Type B pancreatic cell (in vitro differentiated cells): ENCODE measurements at places on chromosomes 16 and 17. TPM values are rescaled to one million over a fixed set of nuclear protein-coding genes. Genes with fewer than 3 reads are reported as not detected.

DNA sequence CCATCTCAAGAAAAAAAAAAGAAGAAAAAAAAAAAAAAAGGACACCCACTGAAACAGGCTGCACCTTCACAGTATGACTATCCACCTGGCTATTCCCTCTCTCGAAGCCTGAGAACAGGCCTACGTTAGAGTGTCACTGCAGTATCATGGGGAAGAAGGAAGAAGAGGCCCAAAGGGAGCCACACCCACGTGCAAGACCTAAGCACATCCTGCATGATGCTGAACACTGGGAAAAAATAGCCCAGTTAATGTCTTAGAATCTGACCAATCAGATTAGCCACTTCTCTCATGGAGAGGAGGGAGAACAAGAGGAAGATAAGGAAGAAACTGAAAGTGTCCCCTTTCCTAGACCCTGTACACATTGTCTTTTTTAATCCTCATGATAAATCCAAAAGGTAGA lies 19.5 kb upstream of the MED13 start:
- no peak for DNase-seq

DNA sequence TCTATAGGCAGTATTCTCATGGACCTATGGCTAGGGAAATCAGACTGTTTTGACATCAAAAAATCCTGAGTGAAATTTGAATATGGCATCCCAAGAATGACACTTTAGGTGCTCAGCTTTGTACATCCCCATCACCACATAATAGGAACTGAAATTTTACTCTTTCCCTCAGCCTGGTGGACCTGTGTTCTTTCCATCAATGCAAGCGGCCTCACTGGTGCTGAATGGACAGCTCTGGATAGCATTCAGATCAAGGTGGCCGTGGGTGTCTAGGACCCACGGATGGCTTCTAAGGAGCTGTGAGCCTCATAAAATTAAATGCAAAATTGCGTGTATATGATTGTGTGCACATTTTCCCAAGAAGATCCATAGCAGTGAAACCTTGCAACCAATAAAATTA lies 152.6 kb downstream of the MAP2K6 start:
- DNase-seq: no peak

GRCh38 chr17:60641810-60642220 lies 35.8 kb upstream of the BCAS3 start:
- DNase-seq: no peak

DNA sequence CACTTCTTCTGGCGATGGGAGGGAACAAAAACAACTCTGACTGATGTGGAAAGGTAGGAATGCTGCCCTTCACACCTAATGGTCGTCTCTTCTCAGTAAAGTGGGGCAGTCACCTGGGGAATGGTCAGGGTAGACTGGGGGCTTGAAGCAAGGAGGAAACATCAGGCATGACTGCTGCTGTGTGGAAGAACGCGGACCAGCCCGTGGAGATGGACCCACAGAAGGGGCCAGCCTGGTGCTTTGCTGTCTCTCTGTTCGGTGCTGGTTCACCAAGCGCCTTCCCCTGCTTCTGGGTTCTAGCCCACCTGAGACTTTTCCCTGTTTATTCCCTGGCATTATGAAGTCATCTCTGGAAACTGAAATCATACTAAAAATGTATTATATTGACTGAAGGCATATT lies 96.2 kb upstream of the DNAH17 start:
- no peak for DNase-seq

The GNGT2 gene
- total RNA-seq: 0.34 TPM in 1 of 2 replicates, not detected in the other

The SLFN11 gene
- total RNA-seq: 19.8 and 30.7 TPM in 2 replicates

GRCh38 chr17:61659437-61659836 lies 68.4 kb upstream of the NACA2 start:
- DNase-seq: no peak

The ZNF423 gene
- 6.1 and 72.6 TPM in 2 replicates for total RNA-seq

DNA sequence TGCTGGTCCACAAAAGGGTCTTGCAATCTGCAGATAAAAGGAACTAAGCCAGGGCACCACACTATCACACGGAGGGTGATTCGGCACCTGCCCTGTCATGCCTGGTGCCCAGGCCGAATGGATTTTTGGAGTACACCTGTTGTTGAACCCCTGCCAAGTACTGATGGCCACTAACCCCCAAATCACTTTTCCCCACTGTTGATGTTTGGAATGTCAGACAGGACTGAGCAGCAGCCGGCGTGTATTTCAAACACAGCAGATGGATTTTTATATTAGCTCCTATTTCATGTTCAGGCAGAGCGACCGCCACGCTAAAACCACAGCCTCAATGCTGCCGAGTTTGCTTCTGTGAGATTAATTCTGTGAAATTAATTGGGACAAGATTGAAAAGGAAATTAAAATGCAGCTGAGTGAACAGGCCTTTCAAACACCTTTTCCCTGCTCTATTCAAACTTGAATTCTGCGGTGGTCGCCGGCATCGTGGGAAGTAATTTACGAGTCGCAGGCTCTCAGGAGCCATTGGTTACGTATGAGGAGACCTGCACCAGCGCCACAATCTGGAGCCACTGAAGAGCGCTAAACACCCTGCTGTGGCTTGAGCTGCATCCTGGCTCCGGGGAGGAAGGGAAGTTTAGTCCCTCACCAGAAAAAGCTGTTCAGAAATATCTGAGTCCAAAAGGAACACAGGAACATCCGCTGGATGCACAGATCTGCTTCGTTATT lies 48.5 kb downstream of the SNX11 start:
- no peak for DNase-seq

The AKAP10 gene
- total RNA-seq: 30.3 and 31.3 TPM in 2 replicates

GRCh38 chr16:75244844-75245758 lies 6.3 kb downstream of the BCAR1 start:
- DNase-seq: no peak

The BLMH gene
- 28.3 and 58.2 TPM in 2 replicates for total RNA-seq

DNA sequence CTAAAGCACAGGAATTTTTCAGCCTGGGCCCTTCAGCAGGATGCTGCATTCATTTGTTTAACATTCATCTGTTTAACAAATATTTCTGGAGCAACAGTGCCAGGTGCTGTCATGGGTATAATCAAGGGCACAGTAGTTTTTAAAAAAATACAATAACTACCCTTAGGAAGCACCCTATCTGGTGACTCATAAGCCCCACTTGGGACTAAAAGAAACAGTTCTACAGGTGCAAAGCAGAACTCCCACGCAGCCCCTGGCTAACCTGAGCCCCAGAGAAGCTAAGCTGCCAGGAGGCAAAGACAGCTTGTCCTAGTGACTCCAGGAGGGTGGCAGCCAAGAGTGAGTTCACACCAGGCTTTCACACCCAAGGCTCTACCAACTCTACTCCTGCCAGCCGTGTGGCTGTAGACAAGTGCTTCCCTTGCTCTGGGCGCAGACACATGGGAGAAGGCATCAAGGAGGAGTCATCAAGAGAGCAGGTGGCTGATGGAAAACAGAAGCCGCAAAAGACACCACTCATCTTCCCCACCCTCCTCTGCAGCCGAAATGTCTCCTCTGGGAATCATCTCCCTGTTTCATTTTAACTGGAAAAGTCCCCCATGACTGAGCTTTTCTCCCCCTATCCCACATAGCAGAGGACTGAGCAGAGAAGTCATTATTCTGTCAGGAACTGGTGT lies 14.4 kb downstream of the CUEDC1 start:
- no peak for DNase-seq

GRCh38 chr17:50830352-50830751 lies 5.0 kb upstream of the WFIKKN2 start:
- DNase-seq: no peak

GRCh38 chr17:66200685-66201092 lies 8.8 kb upstream of the CEP112 start:
- DNase-seq: no peak

GRCh38 chr17:66509926-66510325 lies 207.5 kb downstream of the PRKCA start:
- no peak for DNase-seq

DNA sequence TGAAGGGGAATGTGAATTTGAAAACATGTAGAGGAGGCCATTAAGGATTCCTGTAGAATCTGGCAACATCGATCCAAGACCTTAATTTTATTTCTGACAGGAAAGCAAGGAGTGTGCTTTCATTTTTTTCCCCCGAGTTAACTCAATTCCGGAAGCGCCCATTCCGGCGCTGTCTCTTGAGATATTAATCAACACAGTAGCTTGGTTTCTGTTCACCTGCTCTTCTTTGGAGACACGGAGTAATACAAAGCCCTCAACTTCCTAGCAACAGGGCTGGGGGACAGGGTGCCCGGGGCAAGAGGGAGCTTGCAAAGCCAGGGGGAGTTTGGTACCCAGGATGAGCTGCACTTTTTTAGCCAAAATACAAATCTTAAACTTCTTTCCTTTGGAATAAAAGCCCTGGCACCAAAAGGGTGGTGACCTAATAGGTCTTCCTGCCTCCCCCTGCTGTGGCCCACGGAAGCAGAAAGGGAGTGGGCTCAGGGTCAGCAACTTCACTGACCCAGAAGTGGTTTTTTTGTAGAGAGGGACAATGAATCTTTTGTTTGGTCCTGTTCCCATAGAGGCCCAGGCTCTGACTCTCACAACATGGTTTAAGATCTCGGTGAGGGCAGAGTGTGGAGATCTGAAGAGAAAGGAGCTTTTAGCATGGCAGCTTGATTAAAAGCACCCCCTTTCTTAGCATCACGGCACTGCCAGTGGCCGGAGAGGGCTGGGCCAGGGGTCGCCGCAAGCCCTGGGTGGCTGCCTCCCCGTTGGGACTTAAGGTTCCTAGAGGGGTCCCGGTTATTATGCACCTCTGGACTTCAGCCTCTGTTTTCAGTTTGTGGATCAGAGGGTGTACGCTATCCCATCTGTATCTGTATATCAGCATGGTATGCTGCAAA lies 207.3 kb downstream of the CCDC182 start:
- DNase-seq: no peak

The GSDMA gene
- total RNA-seq: not detected in 2 replicates

DNA sequence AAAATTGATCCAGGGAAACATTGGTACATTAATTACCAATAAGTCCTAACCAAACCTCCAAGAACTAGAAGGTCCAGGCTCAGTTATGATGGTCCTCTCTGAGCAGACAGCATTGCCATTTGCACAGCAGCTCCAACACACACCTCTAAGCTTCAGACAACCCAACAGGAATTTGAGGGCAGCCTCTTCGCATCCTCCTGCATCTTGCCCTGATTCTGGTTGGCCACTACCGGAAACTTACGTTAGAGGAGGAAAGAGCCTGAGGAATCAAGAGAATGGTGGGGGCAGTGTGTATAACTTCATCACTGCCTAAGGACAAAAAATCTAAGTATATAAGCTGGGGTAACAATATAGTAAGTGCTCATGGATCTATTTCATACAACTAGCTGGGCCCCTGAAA lies 15.7 kb downstream of the FAM117A start:
- DNase-seq: no peak

- DNase-seq: no peak
These were observed 56.1 kb downstream of the ARSG start for GRCh38 chr17:68347380-68347779.

GRCh38 chr17:21370430-21370829 lies 5.7 kb upstream of the KCNJ12 start:
- no peak for DNase-seq

GRCh38 chr17:65529761-65530522 lies 31.5 kb downstream of the AXIN2 start:
- DNase-seq: no peak

- DNase-seq: no peak
These were observed 2.4 kb downstream of the SPSB3 start for GRCh38 chr16:1779741-1780676.

DNA sequence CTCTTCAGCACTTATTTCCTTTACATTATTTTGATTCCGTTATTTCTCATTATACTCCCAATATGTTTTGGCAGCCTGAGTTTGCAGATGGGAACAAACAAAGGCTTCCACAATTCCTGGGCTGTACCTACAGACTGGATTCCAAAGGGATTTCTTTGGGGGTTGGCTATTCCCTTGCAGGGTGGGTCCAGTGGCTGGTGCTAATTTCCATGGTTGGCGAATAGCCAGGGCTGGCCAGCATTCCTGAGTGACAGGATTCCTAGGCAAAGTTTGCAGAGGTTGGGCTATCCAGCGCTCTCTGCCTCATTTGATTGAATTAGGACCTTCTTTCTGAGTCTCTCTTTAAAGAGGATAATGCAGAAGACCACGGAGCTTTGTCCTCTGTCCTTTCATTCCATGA lies 207.4 kb downstream of the MAF start:
- no peak for DNase-seq

- DNase-seq: no peak
These were observed 16.8 kb upstream of the ASGR2 start for GRCh38 chr17:7131423-7131791.

DNA sequence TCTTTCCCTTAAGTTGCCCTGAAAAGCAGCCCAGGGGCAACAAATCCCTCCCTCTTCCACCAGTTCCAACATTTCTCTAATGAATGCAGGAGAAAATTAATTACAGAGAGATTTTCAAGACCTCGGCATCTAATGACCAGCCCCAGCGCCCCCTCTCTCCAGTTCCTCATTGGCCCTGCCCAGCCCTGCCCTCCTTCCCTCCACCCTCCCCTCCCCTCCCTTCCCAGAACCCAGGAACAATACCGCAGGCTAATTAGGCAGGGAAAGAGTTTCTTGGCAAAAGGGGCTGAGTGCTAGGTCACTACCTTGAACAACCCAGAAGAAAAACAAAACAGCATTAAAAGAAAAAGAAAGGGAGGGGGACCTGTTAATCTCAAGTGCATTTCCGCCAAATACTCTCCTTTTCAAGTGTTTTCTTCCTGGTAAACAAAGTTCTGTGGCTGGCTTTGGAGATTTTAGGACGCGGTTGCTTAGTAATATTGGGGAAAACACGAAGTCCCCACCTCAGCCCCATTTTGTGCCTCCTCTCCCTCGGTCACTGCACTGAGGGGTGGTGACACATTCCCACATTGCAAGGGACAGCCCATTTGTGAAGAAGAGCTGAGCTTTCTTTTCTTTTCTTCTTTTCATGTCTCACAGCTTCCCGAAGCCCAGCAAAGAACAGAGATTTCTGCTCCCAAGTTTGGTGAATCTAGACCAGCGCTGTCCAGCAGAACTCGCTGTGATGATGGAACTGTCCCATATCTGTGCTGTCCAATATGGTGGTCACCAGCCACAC lies 215.4 kb downstream of the SOX9 start:
- no peak for DNase-seq

The KRT16 gene
- total RNA-seq: 1.5 and 9.2 TPM in 2 replicates

GRCh38 chr16:52456368-52456767 lies 90.6 kb downstream of the TOX3 start:
- no peak for DNase-seq

DNA sequence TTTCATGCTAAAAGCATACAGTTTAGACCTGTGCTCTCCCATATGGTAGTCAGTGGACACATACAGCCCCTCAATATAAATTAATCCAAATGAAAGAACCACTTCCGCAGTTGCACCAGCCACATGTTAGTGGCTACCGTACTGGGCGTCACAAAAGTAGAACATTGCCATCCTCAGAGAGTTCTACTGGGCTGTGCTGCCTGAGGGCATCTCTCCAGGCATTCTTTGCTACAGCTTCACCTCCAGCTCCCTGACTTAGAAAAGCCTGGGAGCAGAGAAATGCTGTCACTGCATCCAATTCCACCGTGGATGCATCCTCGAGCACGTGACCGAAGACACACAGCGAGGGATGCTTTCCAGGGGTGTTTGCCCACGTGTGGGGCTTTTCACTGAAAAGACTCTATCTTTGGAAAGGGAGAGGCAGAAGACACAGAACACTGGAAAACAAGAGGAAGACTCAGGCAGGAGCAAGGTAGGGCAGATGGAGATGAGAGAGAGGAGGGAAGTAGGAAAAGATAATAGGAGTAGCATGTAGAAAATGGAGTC lies 86.4 kb downstream of the GAS7 start:
- no peak for DNase-seq

GRCh38 chr17:143785-144281 lies 6.5 kb downstream of the SCGB1C2 start:
- DNase-seq: peak; percentile 93
